ENCODE measurements at places on chromosomes 7 and 10.

GRCh38 chr7:51732951-51733350 is 416.3 kb upstream of the COBL start:
- no peak for DNase-seq

DNA sequence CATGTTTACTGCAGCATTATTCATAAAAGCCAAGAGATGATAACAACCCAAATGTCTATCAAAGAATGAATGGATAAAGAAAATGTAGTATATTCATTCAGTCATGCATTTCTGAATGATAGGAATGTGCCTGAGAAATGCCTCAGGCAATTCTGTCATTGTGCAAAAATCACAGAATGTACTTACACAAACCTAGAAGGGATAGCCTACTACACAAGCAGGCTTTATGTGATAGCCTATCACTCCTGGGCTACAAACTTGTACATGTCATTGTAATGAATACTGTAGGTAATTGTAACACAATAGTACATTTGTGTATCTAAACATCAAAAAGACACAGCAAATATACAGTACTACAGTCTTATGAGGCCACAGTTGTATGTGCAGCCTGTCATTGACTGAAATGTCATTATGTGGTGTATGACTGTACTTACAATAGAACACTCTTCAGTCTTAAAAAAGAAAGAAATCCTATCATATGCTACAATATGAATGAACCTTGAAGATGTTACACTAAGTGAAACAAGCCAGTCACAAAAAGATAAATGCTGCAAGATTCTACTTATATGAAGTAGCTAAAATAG is 141.8 kb upstream of the GPR22 start:
- DNase-seq = no peak

GRCh38 chr7:159067576-159068487 is 76.8 kb downstream of the VIPR2 start:
- DNase-seq = no peak

- no peak for DNase-seq
These were observed 393.0 kb downstream of the NRG3 start for GRCh38 chr10:82267960-82268359.

GRCh38 chr10:78763651-78764395 is 304.9 kb upstream of the ZMIZ1 start:
- no peak for DNase-seq

- no peak for DNase-seq
These were observed 4.5 kb downstream of the RHEB start for GRCh38 chr7:151515276-151515565.

DNA sequence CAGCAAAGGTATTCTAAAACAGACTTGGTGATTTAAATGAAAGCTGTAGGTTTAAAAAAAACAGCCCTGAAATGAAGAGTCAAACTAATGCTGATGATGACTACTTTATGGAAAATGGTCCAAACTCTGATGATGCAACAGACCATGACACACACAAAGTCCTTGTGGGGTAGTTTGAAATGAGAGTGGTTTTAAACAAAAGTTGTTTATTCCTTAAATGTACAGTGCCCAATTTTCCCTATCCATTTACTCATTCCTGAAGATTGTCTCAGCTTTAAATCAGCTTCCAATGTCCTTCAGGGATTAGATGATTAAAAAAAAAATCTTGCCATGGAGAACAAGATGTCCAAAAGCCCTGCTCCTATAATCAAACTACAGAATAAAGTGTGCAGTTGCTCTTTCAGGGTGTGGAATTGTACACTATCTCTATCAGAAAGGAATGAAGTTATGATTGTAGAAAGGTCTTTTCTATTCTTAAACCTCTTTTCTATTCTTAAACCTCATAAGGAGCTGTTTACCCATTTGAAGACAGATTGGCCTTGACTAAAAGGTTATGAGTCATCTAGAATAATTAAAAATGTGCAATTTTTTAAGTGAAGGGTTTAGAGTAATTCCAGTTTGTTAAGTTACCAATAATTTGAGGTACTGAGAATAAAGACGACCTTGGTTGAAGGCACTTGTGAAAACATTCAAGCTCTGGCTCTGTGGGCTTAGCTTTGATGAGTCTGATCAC is 70.2 kb upstream of the ITGA8 start:
- no peak for DNase-seq

DNA sequence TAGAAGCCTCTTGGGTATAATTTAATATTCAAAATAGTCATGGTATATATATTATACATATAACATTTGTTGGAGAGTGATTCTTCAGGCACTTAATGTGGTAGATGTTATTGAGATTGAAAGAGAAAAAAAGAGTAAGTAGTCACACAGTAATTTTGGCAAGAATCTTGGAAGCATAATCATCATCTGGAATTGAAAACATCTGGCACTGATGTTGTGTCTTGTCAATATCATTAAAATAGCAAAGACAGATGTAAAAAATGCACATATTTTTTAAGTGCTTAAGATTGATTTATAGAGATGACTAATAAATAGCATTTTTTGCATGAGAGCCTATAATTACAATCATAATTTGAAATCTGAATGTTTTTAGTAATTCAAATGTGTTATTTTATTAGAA is 9.5 kb downstream of the SEMA3D start:
- no peak for DNase-seq

- no peak for DNase-seq
These were observed 134.9 kb downstream of the RAMP3 start for GRCh38 chr7:45292481-45292880.

GRCh38 chr7:2585446-2585845 is 26.7 kb downstream of the IQCE start:
- no peak for DNase-seq

GRCh38 chr7:5589819-5590595 is 166.4 kb upstream of the TNRC18 start:
- DNase-seq = no peak

Data from Karpas-422 (cell line).